ENCODE measurements at places on chromosomes 2 and 18.

GRCh38 chr2:39665811-39666490 lies at the start of gene TMEM178A:
TMEM178A (plus strand) TSS chr2:39665917; CDS start chr2:39665975, 58 bp downstream.
- no peak for DNase-seq

DNA sequence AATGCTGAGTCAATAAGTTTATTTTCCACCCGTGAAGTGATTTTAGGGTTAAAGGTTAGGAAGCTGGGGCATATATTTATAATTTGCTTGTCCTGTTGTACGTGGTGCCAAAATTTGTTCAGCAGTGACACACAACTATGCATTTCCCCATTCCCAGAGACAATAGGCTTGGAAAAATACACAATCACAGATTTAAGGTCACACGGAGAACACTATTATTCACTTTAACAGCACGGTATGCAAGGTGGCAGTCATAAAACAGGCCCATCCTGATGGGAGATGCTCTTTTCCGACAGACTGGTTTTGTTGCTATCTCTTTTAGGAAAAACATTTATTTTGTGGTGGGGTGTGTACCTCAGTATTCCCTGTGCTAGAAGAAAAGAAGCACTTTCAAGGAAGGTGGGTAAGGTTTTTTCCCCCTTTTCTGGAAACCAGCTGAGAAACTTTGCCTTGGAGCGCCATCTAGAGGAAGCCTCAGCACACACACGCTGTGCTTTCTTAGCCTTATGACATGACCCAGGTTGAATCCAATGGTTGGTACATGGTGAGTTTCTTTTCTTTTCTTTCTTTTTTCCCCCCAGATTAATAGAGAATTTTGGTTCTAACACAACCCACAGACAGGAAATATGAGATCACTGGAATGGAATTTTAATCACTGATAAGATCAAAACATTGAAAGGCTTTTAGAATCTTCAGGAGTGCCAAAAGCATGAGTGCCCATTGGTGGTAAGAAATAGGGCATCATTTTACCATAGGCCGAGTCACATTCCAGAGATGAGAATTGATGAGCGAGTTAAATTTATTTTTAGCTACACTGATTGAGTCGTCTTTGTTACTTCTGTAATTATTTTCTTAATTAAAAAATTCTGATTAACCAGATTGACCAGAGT lies 332.1 kb downstream of the AGPS start:
- peak; percentile 37 for DNase-seq

- DNase-seq = no peak
Measured at GRCh38 chr2:118903029-118903351, 39.0 kb upstream of the MARCO start.

GRCh38 chr2:127535422-127535901 lies at the start of gene MYO7B:
MYO7B (plus strand) TSS chr2:127535683; CDS start chr2:127559723, 24,040 bp downstream.
- no peak for DNase-seq

DNA sequence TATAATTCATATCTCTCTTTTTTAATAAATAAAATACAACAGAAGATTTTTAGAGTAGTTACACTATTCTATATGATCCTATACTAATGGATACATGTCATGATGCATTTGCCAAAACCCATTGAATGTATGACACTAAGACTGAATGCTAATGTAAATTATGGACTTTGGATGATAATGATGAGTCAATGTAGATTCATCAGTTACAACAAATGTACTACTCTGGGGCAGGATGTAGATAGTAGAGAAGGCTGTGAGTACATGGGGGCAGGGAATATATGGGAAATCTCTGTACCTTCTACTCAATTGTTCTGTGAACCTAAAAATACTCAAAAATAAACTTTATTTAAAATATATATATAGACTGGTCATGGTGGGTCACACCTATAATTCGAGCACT lies 45.6 kb upstream of the NEDD4L start:
- DNase-seq = no peak

- DNase-seq = no peak
Measured at GRCh38 chr18:45938488-45938935, 28.6 kb downstream of the EPG5 start.

DNA sequence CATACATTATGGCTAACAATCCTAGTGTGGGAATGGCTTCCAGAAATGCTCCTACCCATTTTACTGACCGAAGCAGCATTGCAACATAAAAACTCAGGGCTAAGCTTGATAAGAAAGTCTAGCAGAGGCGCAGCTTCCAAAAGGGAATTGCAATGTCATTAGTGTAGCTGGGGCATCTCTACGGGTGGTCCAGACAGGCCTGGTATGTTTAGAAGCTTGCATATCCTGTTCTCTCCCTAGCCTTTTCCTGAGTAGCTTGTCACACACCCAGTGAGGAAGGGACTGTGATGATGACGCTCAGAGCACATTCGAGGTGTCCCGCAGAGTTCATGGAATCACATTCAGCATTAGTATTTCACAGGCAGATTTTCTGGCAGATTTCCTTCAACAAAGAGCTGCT lies 38.0 kb upstream of the COL5A2 start:
- no peak for DNase-seq

GRCh38 chr18:62880673-62881364 lies 165.5 kb downstream of the PHLPP1 start:
- DNase-seq = no peak

- DNase-seq = peak; percentile 3
Measured at GRCh38 chr2:180980943-180981911, 822 bp downstream of the UBE2E3 start.

Data from HFFc6 (cell line).